ENCODE measurements at places on chromosomes 7 and 10. TPM values are rescaled to one million over a fixed set of nuclear protein-coding genes. Genes with fewer than 3 reads are reported as not detected.

DNA sequence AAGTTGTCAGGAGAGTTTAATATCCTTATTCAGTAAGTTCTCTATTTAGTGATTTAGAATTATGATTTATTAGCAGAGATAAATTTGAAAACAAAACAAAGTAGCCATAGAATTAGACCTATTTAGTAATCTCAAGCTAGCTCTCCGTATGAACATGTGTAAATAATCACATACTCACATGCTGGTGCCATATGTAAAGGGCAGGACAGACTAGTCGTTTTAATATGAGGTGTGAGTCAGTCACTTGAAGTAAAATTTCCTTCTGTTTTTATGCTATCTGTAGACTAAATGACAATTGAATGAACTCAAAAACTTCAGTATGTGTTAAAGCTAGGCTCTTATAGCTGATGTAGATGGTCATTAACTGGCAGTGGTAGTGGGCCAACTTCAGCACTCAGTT lies 67.1 kb downstream of the WAC start:
- DNase-seq, result no peak

DNA sequence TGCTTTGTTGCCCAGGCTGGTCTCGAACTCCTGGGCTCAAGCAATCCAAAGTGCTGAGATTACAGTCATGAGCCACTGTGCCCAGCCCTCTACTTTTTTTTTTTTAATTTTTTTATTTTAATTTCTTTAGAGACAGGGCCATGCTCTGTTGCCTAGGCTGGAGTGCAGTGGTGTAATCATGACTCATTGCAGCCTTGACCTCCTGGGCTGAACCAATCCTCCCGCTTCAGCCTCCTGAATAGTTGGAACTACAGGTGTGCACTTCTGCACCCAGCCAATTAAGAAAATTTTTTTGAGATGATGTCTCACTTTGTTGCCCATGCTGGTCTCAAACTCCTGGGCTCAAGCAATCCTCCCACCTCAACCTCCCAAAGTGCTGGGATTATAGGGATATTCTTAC lies 528.6 kb downstream of the GATA3 start:
- DNase-seq, result no peak

DNA sequence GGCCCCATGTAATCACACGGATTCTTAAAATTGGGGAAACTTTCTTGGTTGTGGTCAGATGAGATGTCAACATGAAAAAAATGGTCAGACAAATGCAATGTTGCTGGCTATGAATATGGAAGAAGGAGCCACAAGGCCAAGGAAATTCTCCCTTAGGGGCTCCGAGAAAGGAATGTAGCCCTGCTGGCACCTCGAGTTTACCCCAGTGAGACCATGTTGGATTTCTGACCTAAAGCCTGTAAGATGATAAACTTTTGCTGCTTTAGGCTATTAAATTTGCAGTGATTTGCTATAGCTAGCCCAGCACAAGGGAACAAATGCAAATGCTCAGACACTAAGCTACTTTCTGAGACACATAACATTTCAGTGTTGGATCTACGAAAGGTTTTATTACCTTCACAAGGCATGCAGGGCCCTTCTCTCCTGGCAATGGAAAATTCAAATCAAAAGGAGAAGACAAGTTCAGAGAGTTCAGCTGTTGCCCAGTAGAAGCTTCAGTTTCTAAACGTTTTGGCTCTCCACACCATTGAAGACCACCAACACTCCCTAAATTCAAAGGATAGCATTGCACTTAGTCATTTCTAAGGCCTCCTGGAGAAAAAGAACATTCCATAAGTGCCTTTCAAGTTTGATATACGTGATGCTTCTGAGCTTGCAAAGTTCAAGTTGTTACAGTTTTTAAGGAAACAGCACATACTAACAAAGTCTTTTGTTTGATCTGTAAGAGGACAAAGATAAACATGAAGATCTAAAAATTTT lies 23.4 kb downstream of the MCMBP start:
- DNase-seq, result no peak

DNA sequence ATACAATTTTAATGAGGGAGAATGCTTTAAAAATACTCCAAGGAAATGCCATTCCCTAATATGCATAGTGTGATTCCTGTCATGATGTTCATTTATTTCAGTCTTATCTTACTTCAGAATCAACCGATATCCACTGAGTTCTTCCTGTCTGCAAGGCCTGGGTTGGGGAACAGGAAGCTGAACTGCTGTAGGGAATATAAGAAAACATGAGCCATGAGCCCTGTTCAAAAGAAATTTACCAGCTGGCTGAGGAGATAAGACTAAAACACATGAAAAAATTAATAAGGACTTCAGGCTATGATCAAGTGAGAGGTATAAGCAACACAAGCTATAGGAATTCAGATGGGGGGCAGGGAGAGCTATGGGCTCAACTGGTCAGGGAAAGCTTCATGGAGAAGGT lies 184.7 kb downstream of the PLPP4 start:
- no peak for DNase-seq

- no peak for DNase-seq
Measured at GRCh38 chr7:42035210-42035609, 201.8 kb downstream of the GLI3 start.

- peak; percentile 33 for DNase-seq
Measured at GRCh38 chr7:2248984-2249694, 7.1 kb downstream of the NUDT1 start.

Gene GSAP
- 3.0 TPM for total RNA-seq

Gene WNT2
- total RNA-seq, result not detected

Gene RET
- 0.13 TPM for total RNA-seq

Gene ECD
- total RNA-seq, result 33.9 TPM

All from activated CD8-positive, alpha-beta T cell treated with anti-CD3 and anti-CD28 coated beads for 36 hours (primary cell).